Psoas muscle (tissue), 8 donors: ENCODE measurements at places on chromosomes 2 and 18.
A peak's percentile ranks its signal among the peaks of the same experiment; 100 is the strongest.

DNA sequence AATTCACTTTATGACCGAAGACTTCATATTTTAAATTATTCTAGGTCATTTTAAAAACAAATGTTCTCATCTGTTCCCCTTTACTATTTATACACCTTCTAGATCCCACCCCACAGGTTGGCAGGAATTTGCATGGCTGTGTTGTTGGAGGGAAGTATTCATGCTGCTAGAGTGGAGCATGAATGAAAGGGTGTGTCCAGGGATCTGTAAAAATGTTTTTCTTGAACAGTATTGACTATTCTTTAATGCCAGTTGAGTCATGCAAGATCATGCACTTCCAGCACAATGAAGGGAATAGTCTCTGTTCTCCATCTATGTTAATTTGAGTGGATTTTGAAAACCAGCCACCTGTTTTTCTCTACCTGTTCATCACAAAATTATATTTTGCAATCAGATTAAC lies 52.0 kb upstream of the COL3A1 start:
- DNase-seq: no peak

GRCh38 chr18:9017167-9017904 lies 85.2 kb upstream of the NDUFV2 start:
- peak; percentile 88 for DNase-seq

- DNase-seq: no peak
Measured at GRCh38 chr18:47881752-47882455, 48.6 kb downstream of the SMAD2 start.

- DNase-seq: no peak
Measured at GRCh38 chr2:15990151-15991101, 50.1 kb downstream of the MYCN start.
